Hypothalamus (tissue), 51 donors: ENCODE measurements at places on chromosomes 3 and 15.

DNA sequence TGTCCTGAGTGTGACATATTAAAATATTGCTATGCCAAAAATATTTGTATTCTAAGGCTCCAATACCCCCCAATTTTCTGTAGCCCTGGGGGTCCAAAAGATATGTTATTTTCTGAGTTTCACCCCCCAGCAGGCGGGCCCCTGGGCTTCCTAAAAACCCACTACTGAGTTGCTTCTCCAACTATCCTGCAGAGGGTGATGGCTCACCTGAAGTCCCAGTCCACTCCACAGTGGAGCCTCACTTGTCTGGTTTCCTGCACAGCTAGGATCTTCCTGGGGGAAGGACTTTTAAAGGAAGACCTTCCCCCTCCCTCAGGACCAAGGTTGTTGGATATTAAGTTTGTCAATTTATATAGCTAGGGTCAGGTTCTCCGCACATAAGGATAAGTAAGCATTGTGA lies 1181.4 kb downstream of the ROBO2 start:
- DNase-seq: no peak

DNA sequence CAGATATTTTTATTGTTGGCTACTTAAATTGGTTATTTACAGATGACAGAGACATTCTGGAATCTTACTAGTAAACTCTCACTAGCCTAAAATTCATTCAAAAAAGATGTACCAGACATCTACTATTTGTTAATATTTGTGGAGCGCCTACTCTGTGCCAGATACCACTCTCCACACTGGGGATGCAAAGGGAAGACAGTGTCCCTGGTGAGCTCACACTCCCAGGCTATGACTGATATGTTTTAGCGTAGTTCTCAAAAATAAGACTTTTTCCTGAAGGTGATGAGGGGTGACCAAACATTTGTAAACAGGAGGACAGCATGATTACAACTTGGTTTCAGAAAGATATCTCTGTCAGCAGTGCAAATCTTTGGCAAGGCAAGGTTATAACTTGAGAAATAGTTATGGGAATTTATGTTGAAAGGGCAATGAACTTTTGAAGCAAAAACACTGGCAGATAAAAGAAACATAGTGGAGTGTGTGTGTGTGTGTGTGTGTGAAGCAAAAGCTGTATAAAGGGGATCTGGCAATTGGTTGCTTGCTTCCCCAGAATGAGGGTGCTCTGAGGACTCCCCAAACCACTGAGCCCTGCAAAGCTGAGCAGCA lies 51.2 kb downstream of the HACD2 start:
- DNase-seq: no peak

GRCh38 chr3:44041726-44042125 lies 200.0 kb upstream of the TOPAZ1 start:
- no peak for DNase-seq

- no peak for DNase-seq
Measured at GRCh38 chr3:9780458-9780812, 10.7 kb upstream of the CAMK1 start.

- no peak for DNase-seq
Measured at GRCh38 chr3:100184948-100185570, 70.8 kb upstream of the FILIP1L start.

DNA sequence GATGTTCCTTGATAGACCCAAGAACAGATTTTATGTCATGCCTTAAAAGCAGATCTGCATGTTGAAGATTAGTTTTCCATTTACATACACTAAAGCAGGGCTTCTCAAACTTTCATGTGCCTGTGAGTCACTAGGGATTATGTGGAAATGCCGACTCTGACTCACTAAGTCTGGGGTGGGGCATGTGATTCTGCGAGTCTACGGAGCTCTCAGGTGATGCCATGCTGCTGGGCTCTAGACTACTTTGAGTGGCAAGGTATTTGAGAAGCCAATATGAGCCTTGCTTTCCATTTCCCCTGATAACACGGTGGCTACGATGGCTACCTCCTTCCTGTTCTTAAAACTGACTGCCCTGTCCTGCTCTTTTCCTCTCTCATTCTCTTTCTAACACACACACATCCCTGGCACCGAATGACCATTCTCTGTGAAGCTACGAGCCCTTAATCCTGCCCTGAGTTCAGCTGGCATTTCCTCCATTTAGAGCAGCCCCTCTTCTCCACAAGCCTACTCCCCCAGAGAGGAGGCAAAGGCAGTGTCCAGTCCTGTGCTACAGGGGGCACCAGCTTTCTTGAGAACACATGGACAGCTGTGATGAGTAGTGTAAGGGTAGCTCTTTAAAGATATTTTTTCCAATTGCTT lies 39.7 kb upstream of the PYGO1 start:
- no peak for DNase-seq

GRCh38 chr15:85493260-85493659 lies 112.9 kb downstream of the AKAP13 start:
- no peak for DNase-seq

GRCh38 chr3:38021196-38021595 lies 8.2 kb downstream of the PLCD1 start:
- no peak for DNase-seq

- no peak for DNase-seq
Measured at GRCh38 chr3:197878427-197878826, 71.6 kb upstream of the RPL35A start.

GRCh38 chr15:52559022-52559421 lies 9.8 kb downstream of the ARPP19 start:
- no peak for DNase-seq

DNA sequence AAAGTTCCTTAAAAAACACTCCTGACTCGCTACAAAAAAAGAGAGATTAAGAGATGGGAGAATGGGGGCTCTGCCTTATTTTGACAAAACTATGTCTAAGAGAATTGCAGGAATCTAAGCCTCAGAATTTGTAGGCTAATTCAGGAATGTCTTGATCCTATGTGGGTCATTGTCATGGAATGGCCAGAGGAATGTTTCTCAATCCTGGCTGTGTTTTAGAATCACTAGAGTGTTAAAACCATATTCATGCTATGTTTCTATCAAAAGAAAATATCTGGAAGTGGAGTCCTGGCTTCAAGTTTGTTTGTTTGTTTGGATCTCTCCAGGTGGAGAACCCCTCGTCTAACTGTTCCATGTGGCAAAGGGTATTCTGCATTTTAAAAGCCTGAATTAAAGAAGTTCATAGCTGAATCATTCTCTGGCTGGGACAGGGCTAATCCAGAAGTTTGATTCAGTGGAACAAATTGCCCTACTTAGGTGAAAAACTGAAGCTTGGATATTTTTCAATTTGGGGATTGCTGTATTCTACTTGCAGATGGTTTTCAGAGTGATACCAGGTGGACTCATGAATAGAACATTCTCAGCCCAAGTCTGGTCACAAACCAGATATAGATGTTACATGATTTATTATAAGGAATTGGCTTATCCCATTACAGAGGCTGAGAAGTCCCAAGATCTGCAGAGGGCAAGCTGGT lies 28.2 kb downstream of the GJD2 start:
- no peak for DNase-seq
